ENCODE measurements at places on chromosomes 5 and 9.

DNA sequence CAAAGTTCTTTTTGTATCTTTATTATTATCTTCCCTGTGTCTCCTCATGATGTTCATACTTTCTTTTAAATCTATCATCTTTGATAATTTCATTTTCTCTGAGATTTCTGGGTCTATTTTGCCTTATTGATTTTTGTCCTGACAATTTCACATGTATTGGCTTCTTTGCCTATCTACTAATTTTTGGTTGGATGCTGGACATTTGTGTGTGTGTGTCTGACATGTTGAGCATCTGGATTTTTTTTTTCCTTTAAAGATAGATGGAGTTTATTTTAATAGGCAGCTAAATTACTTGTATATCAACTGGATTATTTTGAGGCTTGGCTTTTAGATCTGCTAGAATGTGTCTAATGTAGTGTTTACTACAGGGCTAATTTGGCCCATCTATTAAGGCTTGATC lies 178.0 kb upstream of the MOCS2 start:
- no peak for DNase-seq

DNA sequence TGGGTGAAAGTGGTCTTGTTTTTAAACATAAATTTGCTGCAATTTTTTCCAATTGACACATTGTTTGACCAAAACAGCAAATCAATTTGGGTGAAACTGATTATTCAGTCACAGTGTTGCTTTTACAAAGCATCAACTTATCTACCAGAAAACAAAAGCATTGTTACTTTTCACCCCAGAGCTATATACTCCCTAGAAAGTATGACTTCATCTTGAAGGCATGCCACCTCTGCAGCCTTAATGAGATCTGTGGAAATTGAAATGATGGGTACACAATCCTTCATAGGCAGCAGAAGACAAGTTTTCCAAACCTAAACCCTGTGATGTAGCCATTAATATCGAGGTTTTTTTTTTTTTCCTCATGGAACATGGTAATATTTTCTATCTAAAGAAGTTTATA lies 615.9 kb downstream of the CHSY3 start:
- DNase-seq = no peak

- DNase-seq = no peak
These were observed 434.0 kb downstream of the NFIB start for GRCh38 chr9:13879981-13880380.

DNA sequence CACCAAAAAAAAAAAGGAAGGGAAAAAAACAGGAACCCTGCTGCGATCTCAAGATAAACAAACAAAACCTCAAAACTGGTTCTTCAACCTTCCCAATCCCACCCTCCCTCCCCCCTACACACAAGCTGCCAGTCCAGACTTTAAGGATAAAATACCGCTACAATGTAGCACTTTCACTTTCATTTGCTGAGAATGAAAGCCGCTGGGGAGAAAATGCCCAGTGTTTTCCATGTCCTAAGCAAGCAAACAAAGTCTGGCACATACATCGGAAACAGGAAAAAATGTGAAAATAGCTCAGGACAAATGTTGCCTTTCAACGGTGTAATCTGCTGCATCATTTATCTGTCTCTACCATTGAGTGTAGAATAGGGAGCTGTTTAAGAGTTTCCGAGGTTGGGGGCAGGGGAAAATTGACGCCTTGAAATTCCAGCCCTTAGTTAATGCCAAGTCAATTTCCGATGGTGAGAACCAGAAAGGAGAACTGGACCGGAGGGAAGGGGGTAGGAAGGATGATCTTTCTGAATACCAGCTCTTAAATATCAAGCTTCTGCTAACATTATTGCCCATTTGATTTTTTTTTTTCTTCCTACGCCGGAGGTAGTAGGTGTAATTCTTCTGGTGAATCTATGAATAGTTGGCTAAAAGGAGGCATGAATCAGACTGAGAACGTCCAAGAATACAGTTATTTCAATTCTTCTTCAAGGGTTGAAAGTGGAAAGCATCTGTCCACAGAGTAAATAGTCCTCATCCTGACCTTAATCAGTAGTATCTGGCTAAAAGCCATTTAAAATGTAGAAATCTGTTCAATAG lies 1.2 kb upstream of the ADAMTS6 start:
- peak; percentile 51 for DNase-seq

- no peak for DNase-seq
These were observed 22.9 kb downstream of the PROP1 start for GRCh38 chr5:177973066-177973635.

- no peak for DNase-seq
These were observed 245.9 kb downstream of the SH3GL2 start for GRCh38 chr9:17824616-17825264.

DNA sequence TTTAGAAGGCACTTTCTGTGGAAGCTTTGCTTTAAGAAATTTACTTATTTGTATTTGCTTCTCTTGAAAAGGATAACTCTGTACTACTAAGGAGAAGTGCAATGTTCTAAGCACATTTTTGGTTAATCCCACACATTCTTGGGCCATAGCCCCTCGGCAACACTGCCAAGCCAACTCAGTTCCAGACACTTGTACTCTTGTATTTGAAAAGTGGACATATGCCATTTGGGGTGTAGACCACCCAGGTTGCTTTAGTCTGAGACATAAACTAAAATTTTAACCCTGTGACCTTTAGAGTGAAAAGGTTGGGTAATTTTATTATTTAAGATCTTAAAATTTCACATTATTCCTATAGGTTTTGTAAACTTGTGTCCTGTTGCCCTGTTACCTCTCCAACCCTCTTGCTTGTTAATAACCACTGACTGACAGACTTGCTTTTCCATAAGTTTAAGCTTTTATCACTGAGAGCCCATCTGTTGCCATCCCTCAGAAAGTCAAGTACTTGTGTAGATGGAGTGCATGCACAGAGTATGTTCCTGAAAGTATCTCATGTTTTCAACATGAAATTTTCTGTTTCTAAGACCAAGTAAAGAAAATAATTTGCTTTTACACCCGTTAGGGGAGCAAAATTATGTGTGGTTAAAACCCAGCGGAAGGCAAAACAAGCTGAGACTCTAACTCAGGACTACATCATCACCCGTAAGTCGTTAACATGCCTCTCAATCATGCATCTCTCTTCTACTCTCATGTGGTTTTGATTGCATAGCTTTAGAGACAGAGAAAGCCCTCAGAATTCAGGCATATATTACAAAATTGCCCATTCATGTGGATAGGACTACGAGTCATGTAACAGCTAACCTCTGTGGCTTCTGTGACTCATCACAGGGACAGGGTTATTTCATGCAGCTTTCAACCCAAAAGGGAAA lies 117.3 kb downstream of the GDNF start:
- DNase-seq = no peak

DNA sequence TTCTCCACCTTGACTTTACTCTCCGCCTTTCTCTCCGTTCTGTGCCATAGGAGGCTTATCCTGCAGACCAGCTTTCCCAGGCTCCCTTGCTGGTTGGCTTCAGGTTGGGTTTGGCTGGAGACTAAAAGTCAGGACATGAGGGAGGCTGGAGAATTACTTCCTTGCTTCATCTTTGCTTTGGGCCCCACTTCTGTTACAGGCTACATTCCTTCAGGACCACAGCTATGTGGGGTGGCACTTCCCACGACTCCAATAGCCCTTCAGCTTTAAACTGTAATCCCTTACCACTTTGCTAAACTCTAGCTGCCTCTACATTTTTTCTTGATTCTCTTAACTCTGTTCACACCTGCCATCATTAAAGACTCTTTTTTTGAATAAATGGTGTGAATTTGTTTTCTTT lies 186.7 kb upstream of the NR4A3 start:
- DNase-seq = no peak

DNA sequence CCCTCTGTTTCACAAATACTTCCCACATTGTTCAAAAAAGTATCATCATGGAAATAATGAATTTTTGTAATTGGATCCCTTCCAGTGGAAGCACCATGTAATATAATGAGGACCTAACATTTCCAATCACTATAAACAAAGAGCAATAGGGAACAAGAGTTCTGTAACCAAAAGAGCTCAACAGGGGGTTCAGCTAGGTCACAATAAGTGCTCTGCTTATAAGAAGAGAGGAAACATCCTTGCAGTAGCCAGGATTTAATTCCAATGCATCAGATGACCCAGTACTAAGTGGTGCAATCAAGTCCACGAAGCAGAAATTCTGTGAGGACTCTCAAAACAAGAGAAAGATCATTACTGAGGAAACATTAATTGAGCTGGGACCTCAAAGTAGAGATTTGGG lies 5.9 kb downstream of the SERINC5 start:
- DNase-seq = no peak

GRCh38 chr9:110807956-110808598 lies 139.5 kb downstream of the MUSK start:
- no peak for DNase-seq

DNA sequence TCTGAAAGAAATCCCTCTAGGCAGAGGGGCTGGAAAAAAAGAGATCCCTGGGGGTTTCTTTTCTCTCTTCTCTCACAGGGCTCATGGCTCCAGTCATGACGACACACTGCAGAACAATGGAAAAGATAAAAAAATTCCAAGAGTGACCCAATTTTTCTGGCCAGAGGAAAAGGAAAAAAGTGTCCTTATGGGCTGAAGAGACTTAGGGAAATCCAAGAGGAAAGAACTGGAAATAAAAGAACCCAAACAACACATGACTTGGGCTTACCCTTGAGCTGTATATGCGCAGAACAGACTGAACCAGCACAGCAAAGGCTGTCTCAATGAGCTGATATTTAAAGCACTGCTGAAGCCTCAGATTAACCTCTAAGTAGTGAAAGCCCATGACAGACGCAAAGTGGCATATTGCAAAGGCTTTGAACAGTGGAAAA lies 102.4 kb downstream of the SMIM23 start:
- no peak for DNase-seq

- peak; percentile 97 for DNase-seq
These were observed 31.3 kb downstream of the TMEM174 start for GRCh38 chr5:73204332-73204731.

DNA sequence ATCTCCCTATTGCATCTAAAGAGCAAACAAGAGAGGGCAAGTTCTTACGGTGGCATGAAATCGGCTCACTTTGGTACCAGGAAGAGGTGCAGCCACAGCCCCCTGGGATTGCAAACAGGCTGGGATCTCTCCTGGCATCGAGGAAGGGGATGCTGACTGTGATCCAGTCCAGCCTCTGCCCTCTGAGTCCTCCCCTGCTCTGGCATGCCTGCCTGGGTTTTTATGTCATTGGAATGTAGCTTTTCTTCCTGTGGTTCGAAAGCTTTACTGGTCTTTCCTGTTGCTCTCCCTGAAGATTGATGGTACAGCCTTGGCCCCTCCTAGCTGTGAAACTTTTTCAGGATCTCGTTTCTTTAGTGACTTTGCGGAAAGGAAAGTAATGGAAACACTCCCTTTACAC lies 6.6 kb downstream of the SLC46A2 start:
- DNase-seq = no peak

DNA sequence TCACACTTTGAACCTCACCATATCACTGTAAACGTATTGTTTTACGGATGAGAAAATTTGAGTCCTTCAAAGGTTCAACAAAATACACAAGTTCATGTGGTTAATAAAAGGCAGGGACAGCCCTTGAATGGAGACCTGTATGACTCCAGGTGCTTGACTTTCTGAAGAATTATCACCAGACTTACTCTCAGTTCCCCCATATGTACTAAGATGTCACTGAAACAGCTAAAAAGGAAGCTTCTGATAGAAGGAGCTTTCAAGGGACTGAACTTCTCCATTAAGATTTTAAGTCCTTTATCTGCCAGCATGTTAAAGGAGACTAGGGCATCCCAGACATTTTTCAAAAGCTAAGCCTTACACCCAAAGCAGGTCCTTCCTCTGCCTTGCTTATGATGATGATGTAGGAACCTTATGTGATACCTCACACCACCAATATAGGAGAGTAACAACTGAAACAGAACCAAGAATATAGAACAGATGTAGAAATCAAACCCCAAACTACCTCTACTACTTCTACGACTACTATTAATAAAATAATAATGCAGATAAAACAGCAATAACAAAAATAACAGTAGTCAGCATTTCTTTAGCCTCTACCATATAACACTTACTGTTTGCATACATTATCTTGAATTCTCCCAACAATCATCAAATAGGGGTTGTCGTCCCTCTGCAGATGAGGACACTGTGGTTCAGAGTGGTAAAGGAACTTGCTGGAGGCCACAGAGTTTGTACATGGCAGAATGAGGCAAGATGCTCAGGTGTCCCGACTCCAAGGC lies 273.9 kb downstream of the ELAVL2 start:
- no peak for DNase-seq

GRCh38 chr9:94818178-94818541 lies 91.7 kb downstream of the AOPEP start:
- no peak for DNase-seq

- no peak for DNase-seq
These were observed 36.1 kb upstream of the DENND1A start for GRCh38 chr9:123965801-123966686.

GRCh38 chr5:79612667-79613198 lies 492 bp downstream of the TENT2 start:
- no peak for DNase-seq

- DNase-seq = peak; percentile 17
These were observed 244.7 kb downstream of the PIK3R1 start for GRCh38 chr5:68460147-68460798.
